ENCODE measurements at places on chromosomes 7 and 10.
A peak's percentile ranks its signal among the peaks of the same experiment; 100 is the strongest.

DNA sequence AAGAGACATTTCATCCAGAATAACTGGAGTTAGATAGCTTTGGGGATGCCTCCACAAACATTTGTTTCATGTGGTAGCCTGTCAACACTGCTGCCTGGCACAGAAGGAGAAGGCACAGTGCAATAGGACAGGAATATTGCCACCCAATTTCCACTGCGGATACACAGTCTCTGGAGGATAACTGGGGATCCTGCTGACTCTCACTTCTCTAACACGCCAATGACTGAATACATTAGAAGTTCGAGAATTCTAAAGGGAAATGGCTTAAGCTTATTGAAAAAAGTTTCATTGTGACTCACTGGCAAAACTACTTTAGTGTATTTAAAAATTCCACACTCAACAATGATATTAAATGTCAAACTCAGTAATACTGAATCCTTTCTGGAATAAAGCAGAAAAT lies 12.9 kb downstream of the ARL3 start:
- DNase-seq = no peak

DNA sequence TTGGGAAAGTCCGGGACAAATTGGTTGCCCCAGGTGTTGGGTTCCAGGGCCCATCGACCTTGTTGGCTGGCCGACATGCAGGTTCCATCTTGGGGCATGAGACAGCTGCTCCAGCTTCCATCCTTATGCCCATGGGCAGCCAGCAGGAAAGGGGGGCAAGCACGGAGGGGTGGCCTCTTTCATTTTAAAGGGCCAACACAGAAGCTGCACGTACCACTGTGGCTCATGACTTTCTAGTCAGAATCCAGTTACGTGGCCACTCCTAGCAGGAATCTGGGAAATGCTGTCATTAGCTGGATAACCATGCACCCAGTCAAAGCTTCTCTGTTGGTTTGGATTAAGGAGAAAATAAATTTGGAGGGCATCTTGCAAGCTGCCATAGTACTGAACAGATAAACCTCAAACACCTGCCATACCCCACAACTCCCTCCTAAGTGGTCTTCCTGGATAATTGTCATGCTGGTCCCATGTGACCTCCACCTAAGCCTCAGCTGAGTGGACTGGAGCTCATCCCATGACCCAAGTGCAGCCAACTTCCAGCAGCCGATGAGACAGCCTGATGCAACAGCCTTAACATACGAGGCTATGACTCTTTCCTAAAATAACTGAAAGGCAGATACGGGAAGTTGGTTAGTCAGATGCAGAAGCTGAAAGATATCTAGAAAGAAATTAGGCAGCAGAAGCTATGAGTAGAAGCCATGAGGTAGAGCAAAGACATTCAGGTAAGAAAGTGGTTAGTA lies 21.4 kb upstream of the GSDME start:
- no peak for DNase-seq

DNA sequence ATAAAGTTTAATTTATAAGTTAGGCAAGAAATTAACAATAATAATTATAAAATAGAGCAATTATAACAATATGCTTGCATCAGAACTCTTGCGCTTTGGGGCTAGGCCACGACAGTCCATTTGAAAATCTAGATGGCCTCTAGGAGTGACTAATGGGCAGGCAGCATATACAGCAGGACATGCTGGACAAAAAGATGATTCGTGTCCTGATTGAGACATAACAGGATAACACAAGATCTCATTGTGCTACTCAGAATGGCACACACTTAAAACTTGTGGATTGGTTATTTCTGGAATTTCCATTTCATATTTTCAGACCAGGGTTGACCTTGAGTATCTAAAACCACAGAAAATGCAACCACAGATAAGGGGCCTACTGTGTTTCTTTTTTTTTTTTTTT lies 27.5 kb downstream of the CTNNA3 start:
- DNase-seq = no peak

DNA sequence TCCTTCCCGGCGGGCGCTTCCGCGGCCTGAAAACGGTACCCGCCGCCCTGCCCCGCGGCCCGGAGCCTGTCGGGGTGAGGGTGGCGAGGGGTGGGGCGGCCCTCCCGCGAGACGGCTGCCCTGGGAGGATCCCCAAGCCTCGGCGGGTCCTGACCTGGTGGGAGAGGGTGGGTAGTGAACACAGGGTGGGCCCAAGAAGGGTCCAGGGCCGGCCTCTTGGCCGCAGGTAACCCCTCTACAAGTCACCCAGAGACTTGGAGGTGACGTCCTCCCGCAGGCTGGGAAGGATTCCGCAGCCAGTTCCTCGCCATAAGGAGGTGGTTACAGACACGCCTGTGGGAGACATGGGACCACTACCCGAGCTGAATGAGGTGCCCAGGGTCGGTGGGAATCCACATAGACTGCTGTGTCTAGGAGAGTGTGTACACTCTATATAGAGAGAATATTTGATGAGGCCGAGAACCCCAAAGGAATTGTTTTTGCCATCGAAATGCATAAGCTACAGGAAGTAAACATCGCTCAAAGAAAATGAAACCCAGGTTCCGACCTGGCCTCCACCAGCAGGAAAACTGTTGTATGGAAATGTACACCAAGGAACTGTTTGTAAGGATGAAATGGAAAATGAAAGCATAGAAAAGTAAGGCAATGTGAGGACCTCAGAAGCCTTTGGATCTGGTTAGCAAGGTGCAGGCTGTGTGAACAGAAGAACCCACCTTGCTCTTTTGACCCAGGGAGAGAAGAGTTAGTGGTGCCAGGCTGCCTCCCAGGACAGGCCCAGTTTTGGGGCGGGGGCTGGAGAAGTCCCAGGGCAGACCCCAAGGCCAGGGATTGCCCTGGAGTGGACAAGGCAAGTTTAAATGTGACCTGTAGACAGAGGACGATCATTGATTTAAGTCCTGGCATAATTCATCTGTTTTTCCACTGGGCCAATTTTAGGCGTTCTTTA lies 659 bp downstream of the OPTN start:
- no peak for DNase-seq

- no peak for DNase-seq
Observed at GRCh38 chr10:5691786-5692185, 7.1 kb downstream of the TASOR2 start.

DNA sequence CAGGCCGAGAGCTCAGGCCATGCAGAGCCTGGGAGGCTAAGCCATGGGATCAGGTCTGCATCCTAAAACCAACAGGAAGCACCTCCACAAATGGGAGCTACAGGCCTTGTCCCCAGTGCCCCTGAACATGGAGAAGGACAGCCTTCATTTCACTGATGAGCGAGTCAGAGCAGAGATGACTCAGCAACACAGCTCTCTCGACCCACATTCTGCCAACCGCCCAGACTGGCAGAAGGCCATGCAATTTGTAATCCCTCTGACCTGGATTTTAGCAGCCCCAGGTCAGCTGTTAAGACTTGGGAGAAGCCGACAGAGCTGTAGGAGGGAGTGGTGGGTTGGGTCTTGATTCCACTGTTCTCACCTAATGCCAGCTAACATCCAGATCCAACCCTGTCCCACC lies 25.5 kb downstream of the VOPP1 start:
- DNase-seq = no peak

- DNase-seq = no peak
Observed at GRCh38 chr10:123417414-123417813, 248.7 kb upstream of the GPR26 start.

DNA sequence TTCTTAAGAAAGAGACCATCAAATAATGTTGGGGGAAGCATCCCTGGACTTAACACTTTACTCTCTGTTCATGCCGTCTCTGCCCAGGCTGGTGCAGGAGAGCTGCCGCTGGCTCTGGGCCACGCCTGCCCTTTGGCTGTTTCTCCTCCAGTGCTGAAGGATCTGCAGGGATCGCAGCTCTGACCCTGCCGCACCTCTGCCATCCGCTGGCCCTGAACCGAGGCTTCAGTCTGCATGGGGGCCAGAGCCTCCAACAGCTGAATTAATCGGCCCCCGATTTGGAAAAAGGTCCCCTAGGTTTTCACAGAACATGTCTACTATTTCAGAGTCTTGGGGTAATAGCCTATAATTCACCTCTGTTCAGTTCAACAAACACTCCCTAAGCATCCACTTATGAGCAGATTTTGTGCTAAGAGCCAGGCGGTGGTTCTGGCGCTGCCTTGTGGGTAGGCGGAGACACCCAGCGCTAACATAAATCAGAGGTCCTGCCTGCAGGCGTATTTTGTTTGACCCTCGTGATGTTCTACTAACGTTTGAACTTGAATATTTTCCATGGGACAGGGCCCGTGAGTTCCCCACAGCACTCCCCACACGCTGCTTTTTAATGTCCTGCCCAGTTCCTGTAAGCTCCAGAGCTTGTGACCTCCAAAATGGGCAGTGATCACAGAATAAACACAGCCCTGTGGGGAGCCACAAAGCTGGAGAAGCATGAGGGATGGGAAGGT lies 99.0 kb downstream of the DYNC2I1 start:
- no peak for DNase-seq

GRCh38 chr7:5489991-5490536 lies 66.4 kb upstream of the TNRC18 start:
- DNase-seq = no peak

GRCh38 chr7:27905951-27906350 lies 166.0 kb downstream of the TAX1BP1 start:
- DNase-seq = no peak

- DNase-seq = no peak
Observed at GRCh38 chr7:155467846-155468784, 10.2 kb downstream of the EN2 start.

- DNase-seq = no peak
Observed at GRCh38 chr7:126493801-126494200, 758.9 kb downstream of the GRM8 start.

DNA sequence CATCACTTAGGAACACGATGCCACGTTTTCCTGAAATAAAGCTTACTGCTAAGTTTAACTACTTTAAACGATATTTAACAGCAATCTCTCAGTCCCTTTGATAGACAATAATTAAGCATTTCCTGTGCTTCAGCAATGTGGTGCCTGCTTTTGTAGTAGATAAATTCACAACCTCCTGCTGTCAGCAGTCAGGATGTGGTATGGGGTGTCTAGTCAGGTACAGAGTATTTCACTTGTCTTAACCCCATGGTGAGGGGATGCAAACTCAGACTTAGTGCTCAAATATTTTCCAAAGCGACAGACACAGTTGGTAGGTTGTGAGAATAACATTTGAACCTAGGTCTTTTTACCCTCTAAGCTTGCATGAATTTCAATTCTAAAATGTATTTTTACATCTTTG lies 526.2 kb upstream of the PFKP start:
- no peak for DNase-seq

- DNase-seq = no peak
Observed at GRCh38 chr7:150996376-150997074, 5.7 kb downstream of the NOS3 start.

DNA sequence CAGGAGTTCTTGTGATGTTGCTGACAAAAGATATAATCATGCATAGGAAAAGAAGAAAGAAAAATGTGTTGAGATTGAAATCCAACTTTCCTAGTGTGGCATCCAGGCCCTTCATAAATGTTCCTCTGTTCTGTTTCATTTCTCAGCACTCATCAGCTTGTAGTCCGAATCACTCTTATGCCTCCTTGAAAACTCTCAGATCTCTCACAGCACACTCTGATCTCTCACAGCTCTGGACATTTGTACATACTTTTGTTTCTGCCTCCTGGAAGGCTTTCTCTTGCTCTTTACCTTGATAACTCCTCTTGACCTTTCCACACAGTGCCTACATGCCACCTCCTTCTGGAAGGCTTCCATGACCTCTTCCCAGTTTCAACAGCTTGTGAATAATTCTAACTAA lies 409.0 kb upstream of the LRRN3 start:
- no peak for DNase-seq

DNA sequence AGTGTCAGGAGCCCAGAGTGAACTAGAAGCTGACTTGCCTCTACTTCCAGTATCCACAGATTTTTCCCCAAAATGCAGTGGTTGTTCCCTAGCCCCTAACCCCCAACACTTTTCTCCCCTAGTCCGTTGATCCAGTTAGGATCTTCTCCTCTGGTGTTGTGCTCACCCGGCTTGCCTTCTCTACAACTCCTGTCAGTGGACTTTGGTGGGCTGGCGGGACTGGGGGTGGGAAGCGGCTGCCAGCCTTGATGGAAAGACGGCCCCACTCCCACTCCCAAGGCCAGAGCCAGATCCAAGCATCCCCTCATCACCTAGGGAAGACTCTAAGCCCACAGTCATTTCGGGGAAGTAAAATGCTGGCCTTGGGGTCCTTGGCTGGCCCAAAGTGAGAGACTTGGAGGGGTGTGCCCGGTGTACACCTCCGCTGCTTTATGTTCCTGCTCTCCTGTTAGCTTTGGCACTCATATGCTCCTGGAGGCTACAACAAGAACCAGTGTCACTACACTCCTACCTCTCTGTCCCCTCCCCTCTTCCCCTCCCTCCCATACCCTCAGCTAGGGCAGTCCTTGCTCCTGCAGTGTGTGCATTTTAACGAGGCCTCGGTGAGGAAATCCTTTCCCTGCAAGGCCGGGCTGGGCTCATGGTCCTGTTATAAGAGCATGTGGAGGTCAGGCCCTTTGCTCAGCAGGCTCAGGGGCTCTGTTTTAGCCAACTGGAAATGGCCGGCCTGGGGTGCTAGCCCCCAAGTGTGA lies 930 bp upstream of the HOXA10 start:
- peak; percentile 70 for DNase-seq

DNA sequence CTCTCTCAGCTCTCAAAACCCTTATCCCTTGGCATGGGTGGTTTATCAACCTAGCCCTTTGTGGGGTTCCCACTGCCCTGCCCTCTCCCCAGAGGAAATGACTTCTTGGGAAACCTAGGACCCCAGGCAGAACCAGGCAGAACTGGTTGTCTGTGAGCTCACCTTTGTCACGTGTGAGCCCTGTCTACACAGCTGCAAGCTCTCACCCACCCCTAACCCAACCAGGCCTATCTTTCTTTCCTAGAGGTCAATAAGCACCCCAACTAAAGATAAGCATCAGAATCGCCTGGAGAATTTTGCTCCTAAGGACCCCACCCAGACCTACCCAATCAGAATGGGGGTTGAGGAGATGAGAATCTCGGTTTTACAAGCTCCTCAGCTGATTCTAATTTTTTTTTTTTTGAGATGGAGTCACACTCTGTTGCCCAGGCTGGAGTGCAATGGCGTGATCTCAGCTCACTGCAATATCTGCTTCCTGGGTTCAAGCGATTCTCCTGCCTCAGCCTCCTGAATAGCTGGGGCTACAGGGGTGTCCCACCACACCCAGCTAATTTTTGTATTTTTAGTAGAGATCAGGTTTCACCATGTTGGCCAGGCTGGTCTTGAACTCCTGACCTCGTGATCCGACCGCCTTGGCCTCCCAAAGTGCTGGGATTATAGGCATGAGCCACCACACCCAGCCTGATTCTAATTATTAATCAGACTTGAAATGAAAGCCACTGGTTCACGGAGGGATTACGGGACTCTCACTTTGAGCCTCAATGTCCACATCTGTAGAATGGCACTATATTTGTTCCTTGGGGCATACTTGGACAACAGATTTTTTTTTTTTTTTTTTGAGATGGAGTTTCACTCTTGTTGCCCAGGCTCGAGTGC lies 7.5 kb upstream of the DDIT4 start:
- no peak for DNase-seq

- DNase-seq = no peak
Observed at GRCh38 chr7:150891740-150892139, 39.4 kb downstream of the AOC1 start.
